Activated CD8-positive, alpha-beta T cell treated with anti-CD3 and anti-CD28 coated beads, Interleukin-2, amount 10 ng/mL, durations not matched to agents 7 days and 5 days (primary cell): ENCODE measurements at places on chromosomes 16 and 17.

GRCh38 chr17:63555500-63556156 lies 5.4 kb downstream of the DCAF7 start:
- DNase-seq = no peak

- no peak for DNase-seq
Observed at GRCh38 chr16:17069681-17070080, 401.1 kb downstream of the XYLT1 start.

DNA sequence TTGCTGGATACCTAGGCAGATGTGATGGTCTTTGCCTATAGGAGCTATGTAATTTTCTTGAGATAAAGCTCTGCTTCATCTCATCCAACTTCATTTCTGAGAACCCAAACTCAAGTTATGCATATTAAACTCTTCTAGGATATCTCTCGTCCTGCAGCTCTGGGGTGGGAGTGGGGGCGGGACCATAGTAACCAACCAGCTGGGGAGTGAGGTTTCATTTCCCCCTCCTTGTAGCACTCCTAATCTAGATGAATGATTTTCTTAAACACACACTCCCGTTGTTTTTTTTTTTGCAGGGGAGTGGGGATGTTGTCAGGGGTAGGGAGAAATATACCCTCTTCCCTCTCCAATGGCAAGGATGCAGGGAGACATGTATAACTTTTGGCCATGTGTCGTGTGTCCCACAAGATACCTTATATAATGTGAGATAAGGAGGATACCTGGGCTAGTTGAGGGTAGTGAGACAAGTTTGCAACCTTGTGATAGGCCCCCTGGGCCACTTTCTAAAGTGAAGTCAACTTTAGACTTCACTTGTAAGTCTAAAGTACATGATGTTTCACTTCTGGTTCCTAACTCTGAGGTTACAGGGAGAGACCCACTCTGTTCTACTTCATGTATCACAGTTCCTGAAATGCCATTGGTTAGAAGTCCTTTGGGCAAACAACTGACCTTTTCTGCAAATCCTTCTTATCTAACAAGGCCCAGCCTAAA lies 10.5 kb upstream of the HEATR6 start:
- no peak for DNase-seq

DNA sequence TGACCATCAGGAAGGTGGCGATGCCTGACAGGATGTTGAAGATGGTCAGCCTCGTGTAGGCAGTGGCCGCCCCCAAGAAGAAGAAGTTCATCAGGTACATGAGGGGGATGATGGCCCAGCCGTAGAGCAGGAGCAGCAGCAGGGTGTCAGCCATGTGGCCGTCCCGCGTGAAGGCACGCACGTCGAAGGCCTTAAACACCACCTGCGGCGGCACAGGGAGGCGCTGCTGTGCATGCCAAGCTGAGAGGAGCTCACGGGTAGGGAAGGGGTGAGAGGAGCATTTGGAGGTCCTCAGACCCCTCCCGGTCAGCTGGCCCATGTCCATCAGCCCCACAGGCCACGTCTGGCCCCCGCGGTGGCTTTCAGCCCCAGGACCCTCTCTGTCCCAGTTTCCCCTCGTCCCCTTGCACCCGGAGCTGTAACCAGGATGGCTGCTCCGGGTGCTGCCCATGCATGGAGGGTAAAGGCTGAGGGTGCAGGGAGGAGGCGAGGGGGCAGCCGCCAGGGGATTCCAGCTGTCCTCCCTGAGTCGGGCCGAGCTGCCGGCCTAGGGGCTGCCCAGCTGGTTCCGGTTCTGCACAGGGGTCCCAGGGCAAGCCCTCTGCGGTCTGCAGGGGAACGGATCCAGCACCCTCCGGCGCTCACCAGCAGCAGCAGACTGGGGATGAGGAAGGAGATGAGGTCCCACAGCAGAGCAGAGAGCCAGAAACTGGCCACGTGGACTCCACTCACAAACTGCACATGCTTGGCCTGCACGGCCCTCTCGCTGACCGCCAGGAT lies 17.1 kb upstream of the RNPS1 start:
- DNase-seq = no peak

GRCh38 chr17:73184136-73184993 lies 8.5 kb upstream of the COG1 start:
- DNase-seq = no peak

DNA sequence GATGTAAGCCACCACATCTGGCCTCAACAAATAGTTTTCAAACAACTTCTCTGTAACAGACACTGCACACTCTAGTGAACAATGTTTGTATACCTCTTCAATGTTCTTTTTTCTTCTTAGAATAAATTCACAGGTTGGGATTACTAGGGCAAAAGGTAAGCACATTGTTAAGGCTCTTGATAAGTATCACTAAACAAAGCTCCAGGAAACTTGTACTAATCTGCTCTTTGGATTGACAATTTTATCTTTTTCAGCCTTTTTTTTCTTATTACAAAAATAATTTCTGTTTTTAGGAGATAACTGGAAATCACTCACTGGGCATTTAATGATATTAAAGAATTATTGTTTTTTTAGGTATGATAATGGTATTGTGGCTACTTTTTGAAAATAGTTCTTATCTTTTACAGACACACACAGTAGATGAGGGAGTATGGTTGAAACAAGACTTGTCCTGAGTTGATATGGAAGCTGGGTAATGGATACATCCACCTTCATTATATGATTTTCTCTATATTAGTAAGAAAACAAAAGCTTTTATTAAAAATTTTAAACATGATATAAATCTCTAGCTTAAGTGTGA lies 7.7 kb upstream of the MPRIP start:
- no peak for DNase-seq

DNA sequence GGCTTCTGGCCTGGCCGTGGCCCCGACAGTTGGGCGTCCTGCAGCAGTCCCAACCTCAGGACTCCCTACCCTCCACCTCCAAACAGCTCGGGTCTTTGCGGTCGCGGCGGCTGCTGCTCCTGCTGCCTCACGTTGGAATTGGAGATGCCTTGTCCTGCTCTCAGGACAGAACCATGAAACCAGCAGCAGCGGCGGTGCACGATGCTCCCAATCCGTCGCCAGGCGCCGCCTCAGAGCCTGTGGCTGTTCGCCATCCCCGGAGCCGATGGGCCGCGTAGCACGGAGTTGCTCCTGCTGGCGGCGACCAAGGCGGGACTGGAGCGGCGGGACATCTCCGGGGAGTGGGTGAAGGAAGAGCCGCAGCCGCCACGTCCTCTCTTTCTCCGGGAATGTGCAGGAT lies 1965.9 kb downstream of the TP53TG3F start:
- DNase-seq = no peak

GRCh38 chr17:46125831-46126230 lies 67.4 kb downstream of the KANSL1 start:
- DNase-seq = no peak

GRCh38 chr17:82239401-82239925 lies 10.6 kb downstream of the SLC16A3 start:
- no peak for DNase-seq

GRCh38 chr17:8079291-8080207 lies 8.0 kb downstream of the ALOX12B start:
- DNase-seq = peak; percentile 85

- DNase-seq = no peak
Observed at GRCh38 chr17:8359769-8360168, 16.7 kb downstream of the KRABD2 start.

DNA sequence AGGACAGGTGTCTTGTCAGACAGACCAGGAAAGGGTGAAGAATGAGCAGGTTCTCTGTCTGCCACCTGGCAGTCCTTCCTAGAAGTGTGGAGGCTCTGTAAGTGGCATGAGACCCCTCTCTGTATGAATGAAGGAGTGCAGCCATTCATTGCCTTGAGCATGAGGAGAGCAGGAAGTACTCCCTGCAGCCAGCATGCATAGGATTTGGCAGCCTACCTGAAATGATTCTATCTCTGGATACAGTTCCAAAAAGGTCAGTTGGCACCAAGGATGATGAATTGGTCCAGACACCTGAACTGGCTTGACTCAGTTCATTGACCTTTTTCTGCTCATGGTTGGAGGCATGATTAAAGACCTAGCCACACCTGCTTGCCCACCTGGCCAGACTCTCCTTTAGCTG lies 163.0 kb downstream of the PRKCB start:
- no peak for DNase-seq

GRCh38 chr17:15513856-15514459 lies 46.5 kb upstream of the CDRT4 start:
- no peak for DNase-seq
